Left renal cortex interstitium (tissue), 4 donors: ENCODE measurements at places on chromosomes 7 and 10. TPM values are rescaled to one million over a fixed set of nuclear protein-coding genes. Genes with fewer than 3 reads are reported as not detected.

GRCh38 chr7:76230214-76230613, 28.5 kb downstream of the SRRM3 start:
- DNase-seq = no peak

DNA sequence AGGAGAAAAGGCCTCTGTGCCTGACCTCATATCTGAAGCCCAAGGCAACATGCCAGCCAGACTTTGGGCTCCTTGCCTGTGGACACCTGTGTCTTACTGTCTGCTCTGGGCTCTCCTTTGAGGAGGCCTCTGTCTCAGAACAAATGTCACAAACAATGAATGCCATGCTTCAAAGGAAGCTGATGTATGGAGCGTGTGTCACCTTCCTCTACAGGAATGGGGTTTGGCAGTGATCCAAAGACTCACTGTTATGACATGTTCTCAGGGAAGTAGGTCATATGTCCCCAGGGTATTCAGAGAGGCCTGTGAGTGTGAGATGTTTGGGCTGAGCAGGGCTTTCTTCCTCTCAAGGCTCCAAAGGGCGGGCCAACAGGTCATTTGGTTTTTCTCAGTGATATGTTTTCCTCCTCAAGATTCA, 38.4 kb downstream of the PTPRE start:
- no peak for DNase-seq

- DNase-seq = no peak
Measured at GRCh38 chr7:81138870-81139269, 220.0 kb upstream of the SEMA3C start.

Gene NKX1-2
- 0.06 TPM for polyA plus RNA-seq

Gene GIMAP1
- 2.8 TPM for polyA plus RNA-seq

GRCh38 chr10:36739884-36740445, 385.4 kb upstream of the ANKRD30A start:
- no peak for DNase-seq

DNA sequence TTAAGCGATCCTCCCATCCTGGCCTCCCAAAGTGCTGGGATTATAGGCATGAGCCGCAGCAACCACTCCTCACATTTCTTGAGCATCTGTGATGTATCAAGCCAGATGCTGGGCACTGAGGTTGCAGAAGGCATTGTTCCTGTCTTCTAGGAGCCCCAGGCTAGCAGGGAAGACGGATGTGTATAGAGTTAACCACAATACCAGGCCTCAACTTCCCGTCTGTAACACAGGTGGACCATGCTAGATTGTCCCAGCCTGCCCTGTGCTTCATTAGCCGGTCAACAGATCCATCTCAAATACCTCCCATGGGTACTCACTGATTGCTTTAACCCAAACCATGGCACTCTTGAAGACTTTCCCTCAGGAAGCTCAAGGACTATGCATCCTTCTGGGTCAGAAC, 1.8 kb upstream of the CLDN4 start:
- DNase-seq = no peak
